ENCODE measurements at places on chromosomes 4 and X.

DNA sequence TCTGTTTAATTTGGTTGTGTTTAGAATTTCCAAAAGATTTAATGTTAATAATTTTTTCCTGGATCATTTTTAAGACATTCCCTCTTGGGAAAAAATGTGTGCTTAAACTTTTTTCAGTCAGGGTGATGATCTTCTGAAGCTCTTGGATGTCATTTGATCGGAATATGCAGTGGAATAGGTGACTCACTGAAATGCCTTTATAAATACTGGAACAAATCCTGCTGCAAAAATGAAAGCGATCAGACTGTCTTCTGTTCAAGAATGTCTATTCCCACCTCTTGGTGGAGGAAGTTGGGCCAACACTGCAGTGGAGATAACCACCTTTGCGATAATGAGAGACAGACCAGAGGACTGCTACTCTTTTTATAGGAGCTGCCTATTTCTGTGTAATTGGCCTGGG is 46.7 kb downstream of the LARP1B start:
- DNase-seq, result peak; percentile 50

DNA sequence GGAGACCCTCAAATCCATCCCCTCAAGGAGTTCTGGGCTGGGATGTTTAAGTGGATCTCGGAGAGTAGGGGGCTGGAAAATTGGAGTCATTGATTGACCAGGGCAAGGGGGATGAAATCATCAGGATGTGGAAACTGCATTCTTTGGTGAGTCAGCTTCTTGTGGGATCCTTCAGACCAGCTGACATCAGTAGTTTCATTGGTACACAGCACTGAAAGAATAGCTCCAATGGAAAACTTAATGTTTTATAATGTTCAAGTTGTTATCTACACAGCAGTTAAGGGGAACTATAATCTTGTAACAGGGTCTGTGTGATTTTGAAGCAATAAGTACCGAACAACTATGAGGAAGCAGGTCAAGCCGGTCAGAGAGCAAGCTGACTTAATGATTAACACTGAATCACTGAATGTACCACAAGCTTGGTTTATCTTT is 506.1 kb downstream of the RPA4 start:
- peak; percentile 73 for DNase-seq

DNA sequence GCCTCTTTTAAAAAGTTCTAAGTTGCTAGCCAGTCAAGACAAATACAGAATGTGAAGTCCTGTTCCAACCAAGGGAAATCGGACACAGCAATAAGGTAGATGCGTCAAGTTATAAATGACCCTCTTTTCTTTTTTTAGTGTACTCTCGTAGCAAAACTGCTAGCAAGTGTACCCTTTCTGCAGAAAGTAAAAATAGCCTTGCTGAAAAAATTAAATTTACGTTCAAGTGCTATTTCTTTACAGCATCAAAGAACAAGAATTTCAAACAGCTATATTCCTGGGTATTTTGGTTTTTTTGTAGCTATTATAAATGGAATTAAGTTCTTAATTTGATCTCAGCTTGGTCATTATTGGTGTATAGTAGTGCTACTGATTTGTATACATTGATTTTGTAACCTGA is 119.2 kb downstream of the NAA11 start:
- no peak for DNase-seq

GRCh38 chrX:7746856-7747255 is 96.1 kb upstream of the VCX start:
- DNase-seq, result peak; percentile 46
